ENCODE measurements at places on chromosomes 2 and 18. TPM values are rescaled to one million over a fixed set of nuclear protein-coding genes. Genes with fewer than 3 reads are reported as not detected.

The HNMT gene
- 63.9 TPM for total RNA-seq

The AP1S3 gene
- 1.0 TPM for total RNA-seq

- no peak for DNase-seq
Observed at GRCh38 chr2:205543262-205543843, 138.9 kb upstream of the NRP2 start.

- no peak for DNase-seq
Observed at GRCh38 chr2:16950436-16950835, 284.8 kb upstream of the CYRIA start.

- no peak for DNase-seq
Observed at GRCh38 chr18:39326772-39327171, 1761.2 kb upstream of the CELF4 start.

GRCh38 chr18:61993831-61994230 is 101.0 kb upstream of the RNF152 start:
- no peak for DNase-seq

DNA sequence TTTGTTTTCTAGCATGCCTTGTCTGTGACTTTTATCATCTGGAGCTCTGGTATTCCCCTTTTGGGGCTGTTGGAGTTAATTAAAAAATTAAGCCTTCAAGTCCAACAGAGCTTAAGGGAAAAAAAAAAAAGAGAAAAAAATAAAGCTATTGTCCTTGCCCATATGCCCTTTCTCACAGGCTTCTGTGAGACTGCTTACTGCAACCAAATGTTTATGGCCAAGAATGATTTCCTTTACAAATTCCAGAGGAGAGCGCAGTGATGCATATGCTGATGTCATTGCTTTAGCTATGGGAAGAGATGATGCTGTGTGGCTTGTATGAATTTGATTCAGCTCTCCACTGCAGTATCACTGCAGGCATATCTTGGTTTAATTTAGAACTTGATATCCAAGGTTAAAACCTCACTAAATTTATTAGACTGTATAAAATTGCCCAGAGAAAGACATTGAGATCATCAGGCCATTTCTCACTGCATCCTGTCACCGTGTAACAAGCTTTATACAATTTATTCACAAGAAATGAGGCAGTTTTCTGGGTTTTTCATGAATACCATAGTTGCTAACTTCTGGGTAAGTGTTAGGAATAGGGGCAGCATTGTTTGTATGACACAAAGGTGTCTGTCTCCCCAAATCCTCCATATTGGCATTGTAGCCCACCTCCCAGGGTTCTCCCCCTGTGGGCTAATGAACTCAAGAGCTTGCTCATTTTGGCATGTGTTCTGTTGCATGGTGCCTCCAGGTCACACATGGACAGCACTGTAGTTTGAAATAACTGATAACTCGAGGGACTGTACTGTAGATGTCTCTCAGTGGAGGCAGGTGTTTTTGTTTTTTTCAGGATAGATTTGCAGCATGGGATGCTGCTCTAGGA is 85.0 kb downstream of the TANC1 start:
- DNase-seq = no peak

GRCh38 chr18:50695431-50696176 is 124.2 kb downstream of the MRO start:
- DNase-seq = no peak
